Epithelial cell of proximal tubule (primary cell): ENCODE measurements at places on chromosomes 3 and 15.

- no peak for DNase-seq
Measured at GRCh38 chr3:32794487-32795308, 23.1 kb upstream of the TRIM71 start.

GRCh38 chr3:123651449-123652341 is 66.8 kb upstream of the HACD2 start:
- DNase-seq = no peak

- DNase-seq = no peak
Measured at GRCh38 chr3:69091389-69092029, 6.8 kb downstream of the ARL6IP5 start.

- DNase-seq = peak; percentile 9
Measured at GRCh38 chr15:55737373-55737772, 5.6 kb downstream of the PRTG start.

GRCh38 chr3:46892285-46893145 is 15.0 kb downstream of the PTH1R start:
- DNase-seq = no peak

GRCh38 chr3:87801409-87801808 is 257.4 kb downstream of the CGGBP1 start:
- no peak for DNase-seq

GRCh38 chr3:115688418-115688817 is 65.1 kb downstream of the GAP43 start:
- DNase-seq = no peak

GRCh38 chr15:89647191-89647851 is 7.9 kb downstream of the KIF7 start:
- no peak for DNase-seq

- no peak for DNase-seq
Measured at GRCh38 chr15:61076598-61077170, 152.4 kb downstream of the RORA start.

- no peak for DNase-seq
Measured at GRCh38 chr15:57003418-57003817, 85.0 kb downstream of the TCF12 start.

GRCh38 chr15:37002041-37002672 is 98.2 kb downstream of the MEIS2 start:
- DNase-seq = no peak

DNA sequence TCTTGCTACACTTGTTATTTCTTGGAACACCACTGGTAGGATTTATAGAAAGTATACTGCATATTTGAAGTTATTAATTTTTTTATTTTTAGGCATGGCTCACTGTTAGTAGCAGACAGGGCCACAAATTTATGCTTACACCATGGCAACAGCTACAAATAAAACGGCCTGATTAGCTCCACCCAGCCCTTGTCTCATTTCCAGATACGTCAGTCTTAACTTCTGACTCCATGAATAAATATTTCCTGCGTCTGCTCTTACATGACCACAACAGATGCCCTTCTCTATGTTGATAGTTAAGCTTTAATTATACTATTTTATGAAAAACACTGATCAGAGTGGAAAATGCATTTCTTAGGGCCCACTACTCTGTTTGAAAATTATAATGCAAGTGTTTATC is 62.3 kb upstream of the CPOX start:
- no peak for DNase-seq

GRCh38 chr15:81506071-81506470 is 132.1 kb upstream of the TMC3 start:
- DNase-seq = no peak

- DNase-seq = peak; percentile 31
Measured at GRCh38 chr15:97319291-97319690, 641.2 kb upstream of the ARRDC4 start.

- DNase-seq = no peak
Measured at GRCh38 chr3:69451594-69451993, 65.7 kb upstream of the FRMD4B start.

DNA sequence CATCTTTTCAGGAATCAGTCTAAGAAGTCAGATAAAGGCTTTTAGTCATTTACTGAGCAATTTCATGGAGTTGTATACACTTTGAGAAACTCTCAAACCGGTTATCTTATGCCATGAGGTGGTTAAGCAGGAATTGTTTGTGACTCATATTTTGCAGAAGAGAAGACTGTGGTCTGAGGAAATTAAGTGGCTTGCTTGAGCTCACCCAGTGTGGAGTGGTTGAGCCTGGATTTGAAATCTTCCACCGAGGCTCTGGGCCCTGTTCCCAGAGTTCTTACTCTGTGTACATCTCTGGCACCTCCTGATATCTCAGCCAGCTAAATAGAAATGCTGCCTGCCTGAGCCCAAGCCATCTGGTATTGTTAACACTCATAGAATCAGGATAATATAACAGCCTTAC is 37.8 kb upstream of the BCL6 start:
- DNase-seq = peak; percentile 46

DNA sequence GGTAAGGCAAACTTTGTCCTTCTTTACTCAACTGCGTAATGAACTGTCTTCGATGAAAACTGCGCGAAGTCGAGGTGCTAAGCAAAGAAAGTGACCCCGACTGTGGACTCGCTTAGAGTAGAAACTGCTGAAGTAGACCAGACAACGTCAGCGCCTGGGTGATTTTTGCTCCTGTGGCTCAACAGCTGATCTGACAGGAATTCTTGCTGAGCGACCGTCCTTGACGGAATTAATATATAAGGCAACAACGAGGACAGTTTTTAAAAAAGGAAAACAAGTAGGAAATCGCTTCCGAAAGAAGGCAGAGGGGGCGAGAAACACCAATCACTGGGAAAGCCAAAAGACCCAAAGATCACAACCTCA is 541 bp downstream of the RPS27L start:
- peak; percentile 63 for DNase-seq

- no peak for DNase-seq
Measured at GRCh38 chr3:189404024-189404423, 227.2 kb upstream of the TP63 start.

- no peak for DNase-seq
Measured at GRCh38 chr3:47635536-47635935, 56.9 kb upstream of the CSPG5 start.

DNA sequence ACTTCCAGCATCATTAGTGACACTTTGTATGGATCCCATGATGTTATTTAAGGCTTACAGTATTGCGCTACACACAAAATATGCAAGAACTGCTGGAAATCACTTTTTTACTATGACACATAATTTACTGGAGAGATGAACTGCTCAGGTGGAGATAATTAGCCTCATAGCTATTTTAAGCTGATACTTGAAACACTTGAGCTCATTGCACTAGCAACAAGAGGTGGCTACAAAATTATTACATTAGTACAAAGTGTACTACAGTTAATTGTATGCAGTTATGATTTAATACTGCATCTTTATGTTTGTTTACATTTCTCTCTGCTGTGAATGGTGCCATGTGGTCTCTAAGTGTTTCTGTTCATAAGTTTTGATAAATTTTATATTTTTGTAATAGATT is 6.5 kb upstream of the LZTFL1 start:
- DNase-seq = no peak

DNA sequence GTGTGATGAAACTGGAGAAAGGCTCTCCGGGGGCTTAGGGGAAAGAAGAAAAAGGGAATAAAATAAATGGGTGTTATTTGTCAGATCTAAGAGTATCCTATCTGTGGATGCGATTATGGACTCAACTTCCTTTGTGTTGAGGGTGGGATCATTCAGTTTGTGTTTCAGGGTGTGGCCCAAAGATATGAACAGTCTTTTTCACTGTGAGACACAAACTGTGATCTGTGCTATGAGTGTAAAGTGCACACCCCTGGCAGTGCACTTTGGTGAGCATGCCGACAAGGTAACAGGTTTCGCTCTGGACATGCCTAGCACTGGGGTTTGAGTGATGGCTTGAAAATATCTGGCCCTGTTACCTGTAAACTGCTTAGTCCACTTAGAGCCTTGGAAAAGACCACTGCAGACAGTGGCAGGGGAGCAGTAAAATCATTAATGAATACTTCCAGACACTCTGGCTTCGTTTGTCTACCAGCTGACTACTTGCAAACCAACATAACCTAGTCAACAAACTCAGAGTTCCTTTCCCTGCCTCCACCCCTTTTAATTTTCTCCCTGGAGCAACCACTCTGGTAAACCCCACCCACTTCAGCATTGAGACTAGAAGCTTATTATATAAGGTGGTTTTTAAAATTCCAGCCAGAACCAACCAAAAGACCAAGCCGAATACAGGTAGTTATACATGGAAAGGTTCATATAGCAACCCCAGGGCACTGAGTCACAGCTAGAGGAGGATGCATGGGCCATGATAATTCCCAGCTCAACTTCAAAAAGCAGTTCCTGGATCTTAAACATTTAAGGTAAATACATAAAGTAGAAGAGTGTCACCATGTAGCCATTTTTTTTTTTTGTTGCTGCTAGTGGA is 55.1 kb downstream of the TAMM41 start:
- DNase-seq = no peak

GRCh38 chr15:43930556-43930955 is 103.8 kb downstream of the WDR76 start:
- no peak for DNase-seq

- peak; percentile 35 for DNase-seq
Measured at GRCh38 chr3:187062526-187063177, 76.6 kb downstream of the RPL39L start.

DNA sequence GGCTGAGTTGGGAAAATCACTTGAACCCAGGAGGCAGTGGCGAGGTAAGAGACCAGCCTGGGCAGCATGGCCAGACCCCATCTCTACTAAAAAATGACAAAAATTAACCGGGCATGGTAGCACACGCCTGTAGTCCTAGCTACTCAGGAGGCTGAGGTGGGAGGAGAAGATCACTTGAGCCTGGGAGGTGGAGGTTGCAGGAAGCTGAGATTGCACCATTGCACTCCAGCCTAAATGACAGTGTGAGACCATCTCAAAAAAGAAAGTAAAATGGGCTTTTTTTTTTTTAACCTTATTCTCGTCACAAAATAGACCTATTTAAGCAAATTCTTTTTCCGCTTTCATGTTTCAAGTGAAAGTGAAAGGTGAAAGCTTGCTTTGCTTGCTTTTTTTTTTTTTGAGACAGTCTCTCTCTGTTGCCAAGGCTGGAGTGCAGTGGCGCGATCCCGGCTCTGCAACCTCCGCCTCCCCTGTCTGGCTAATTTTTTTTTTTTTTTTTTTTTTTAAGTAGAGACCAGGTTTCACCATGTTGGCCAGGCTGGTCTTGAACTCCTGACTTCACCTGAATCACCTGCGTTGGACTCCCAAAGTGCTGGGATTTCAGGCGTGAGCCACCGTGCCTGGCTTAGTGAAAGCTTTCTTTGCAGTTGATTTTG is 3.6 kb downstream of the PDIA3 start:
- DNase-seq = no peak

GRCh38 chr15:60918234-60918959 is 310.7 kb downstream of the RORA start:
- DNase-seq = no peak

DNA sequence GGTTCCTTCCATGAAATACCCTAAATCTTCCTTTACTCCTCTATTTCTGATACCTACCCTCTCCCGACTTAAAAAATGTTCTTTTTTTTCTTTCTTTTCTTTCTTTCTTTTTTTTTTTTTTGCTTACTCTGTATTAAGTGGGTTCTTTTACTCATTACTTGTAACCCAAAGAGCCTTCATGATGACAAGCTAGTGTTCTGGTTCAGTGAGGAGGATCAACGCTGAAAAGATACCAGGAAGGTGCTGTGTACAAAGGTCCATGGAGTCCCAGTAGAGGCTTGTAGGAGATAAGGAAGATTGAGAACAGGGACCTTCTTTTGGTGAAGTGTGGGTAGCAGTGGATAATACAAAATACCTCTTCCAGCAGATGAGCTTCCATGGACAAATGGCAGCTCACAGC is 63.8 kb upstream of the SLC2A2 start:
- DNase-seq = no peak

DNA sequence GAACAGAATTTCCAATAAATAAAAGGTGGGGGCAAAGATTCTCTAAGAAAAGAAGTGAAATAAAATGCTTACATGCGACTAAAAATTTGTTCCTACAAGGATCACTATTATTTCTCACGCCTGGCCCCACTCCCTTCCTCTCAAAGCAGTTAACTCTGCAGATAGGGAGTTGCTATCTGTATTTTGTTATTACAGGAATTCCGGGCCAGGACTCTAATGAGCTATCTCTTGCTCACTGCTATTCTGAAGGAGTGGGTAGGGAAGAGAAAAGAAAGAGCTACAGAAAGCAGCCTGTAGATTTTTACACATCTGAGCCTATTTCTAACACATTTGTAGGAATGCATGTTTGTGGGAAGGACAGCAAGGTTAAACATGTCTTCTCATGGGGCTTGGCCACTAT is 140.4 kb downstream of the PCCB start:
- no peak for DNase-seq

- no peak for DNase-seq
Measured at GRCh38 chr3:49650637-49651036, 23.5 kb upstream of the APEH start.

GRCh38 chr15:42009022-42009421 is 11.8 kb downstream of the PLA2G4E start:
- DNase-seq = no peak

DNA sequence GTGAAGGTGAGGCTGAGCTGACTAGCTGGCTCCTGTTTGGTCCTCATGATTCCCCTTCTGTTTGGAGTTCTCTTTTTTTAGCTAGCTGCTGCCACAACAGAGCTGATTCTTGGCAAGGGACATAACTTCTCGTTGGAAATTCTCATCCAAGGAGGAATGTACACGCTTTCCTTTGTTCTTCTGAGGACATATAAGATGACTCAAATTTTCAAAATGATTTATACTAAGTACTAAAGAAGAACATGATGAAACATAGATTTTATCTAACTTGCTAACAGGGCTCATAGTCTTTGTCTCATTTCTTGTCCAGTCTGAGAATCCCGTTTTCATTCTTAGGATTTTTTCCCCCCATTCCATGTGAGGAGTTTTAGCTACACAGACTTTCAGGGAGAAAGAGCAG is 2.9 kb upstream of the TFG start:
- DNase-seq = no peak

DNA sequence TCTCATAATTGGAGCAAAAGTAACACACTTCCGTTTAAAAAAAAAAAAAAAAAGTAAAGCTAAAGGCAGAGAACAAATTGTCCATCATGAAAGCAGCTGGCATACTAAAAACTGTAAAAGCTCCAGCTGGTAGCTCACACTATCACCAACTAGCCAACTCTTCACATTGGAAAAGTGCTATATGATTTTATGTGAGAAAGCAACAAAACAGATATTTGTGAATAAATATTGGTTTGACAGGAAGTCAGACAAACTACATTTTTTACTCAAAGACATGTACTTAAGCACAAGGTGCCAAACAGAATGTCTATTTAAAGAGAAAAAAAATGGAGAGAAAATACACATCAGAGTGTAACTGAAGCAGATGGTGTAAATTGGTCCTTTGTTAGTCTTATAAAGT is 231.2 kb upstream of the CADM2 start:
- no peak for DNase-seq

GRCh38 chr3:64220161-64220914 is 4.9 kb downstream of the PRICKLE2 start:
- DNase-seq = peak; percentile 51
